A172 (cell line): ENCODE measurements at places on chromosomes 13 and 19. TPM values are rescaled to one million over a fixed set of nuclear protein-coding genes. Genes with fewer than 3 reads are reported as not detected.

- DNase-seq, result no peak
Measured at GRCh38 chr19:52898101-52898500, 666 bp upstream of the ZNF320 start.

DNA sequence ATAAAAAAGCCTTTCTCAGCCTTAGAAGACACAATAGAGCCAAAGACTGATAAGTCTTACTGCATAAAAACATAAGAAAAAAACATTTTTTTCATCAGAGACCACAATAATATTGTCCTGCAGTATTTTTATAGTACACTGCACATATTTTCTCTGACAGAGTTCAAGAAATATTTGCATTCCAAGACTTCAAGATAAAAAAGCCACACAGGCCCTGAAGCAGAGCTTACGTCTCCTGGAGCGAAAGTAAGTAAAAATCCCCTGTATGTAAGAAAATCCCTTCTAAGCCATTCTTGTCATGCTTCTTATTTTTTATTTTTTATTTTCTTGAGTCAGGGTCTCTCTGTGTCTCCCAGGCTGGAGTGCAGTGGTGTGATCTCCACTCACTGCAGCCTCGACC is 755.9 kb downstream of the LIG4 start:
- peak; percentile 32 for DNase-seq

The MEDAG gene
- total RNA-seq, result not detected in 2 replicates

The IGFL2 gene
- total RNA-seq, result not detected in 2 replicates

The KIR2DL1 gene
- total RNA-seq, result not detected in 2 replicates

GRCh38 chr13:77521194-77521593 is 14.3 kb upstream of the SCEL start:
- DNase-seq, result no peak

DNA sequence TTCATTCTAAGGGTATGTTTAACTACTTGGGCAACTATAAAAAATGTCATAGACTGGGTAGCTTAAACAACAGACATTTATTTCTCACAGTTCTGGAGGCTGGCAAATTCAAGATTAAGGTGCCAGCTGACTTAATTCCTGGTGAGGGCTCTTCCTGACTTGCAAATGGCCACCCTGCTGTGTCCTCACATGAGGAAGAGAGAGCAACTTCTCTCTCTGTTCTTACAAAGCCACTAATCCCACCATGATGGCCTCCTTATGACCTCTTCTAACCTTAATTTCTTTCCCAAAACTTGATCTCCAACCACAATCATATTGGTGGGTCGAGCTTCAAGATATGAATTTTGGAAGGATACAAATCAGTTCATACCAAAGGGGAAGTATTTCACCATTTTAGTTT is 399.0 kb downstream of the DCT start:
- DNase-seq, result no peak

The COL5A3 gene
- 0.02 and 0.22 TPM in 2 replicates for total RNA-seq

The TMPRSS9 gene
- not detected in 2 replicates for total RNA-seq

DNA sequence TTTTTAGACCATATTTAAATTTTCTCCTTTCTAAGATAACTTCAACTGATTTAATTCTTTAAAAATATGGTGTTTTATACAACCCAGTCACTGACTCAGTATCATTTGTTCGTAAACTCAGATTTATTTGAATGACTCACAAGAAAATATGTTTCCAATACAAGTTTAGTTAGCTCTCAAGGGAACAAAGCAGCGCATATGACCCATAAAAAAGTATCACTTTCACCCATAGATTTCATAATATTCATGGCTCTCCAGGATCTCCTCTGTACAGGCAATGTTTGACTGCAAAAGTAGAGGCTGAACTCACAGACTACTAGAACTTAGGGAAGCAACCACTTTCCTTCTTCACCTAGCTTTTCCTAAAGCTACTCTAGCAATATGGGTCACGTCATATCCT is 405.6 kb upstream of the PCDH9 start:
- DNase-seq, result no peak

- no peak for DNase-seq
Measured at GRCh38 chr19:45078390-45079062, 534 bp upstream of the GEMIN7 start.

The IZUMO2 gene
- not detected in 2 replicates for total RNA-seq

GRCh38 chr13:110199046-110199831 is 107.7 kb downstream of the COL4A1 start:
- no peak for DNase-seq

DNA sequence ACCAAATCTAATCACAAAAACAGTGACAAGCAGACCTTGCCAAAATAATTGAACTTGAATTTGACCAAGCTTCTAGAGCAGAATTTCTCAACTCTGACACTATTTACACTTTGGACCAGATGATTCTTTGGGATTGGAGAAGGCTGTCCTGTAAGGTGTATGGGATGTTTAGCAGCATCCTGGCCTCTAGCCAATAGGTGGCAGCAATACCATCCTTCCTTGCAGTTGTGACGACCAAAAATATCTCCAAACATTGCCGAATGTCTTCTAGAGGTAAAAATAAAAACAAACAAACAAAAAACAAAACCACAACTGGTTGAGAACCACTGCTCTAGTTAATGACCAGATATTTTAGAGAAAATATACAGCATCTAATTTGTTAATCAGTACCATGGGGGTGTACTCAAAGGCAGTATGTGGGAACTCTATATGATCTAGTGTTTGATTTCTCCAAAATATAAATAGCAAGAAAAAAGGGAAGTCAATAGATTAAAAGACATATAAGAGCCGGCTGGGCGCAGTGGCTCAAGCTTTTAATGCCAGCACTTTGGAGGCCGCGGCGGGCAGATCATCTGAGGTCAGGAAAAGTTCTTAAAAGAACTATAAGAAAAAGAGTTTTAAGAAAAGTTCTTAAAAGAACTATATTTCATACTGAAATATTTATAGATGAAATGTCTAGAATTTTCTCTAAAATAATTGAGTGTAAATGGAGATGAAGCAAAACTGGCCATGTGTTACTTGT is 60.9 kb upstream of the ZNF527 start:
- DNase-seq, result no peak

GRCh38 chr13:23243066-23243465 is 62.3 kb downstream of the SGCG start:
- DNase-seq, result no peak

DNA sequence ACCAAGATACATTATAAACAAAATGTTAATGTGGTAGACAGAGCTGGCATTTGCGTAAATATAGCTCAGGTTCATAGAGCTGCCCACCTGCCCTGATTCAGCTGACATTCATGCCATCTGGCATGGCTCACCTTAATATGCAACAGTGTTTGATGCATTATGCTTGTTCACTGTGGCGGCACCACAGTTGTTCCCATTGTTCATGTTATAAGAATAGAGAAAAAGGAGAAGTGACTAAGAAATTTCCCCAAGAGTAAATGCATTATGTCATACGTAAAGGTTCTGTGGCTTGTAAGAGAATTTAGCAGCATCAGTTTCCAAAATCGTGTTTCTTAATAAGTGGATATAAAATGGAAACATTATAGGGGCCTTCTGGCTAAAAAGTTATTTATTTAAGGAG is 4.5 kb downstream of the CCNA1 start:
- DNase-seq, result no peak

The VPS36 gene
- 29.5 and 45.3 TPM in 2 replicates for total RNA-seq

The NLRP11 gene
- total RNA-seq, result 2.5 and 4.9 TPM in 2 replicates

The PEAK3 gene
- 0.22 and 1.7 TPM in 2 replicates for total RNA-seq

DNA sequence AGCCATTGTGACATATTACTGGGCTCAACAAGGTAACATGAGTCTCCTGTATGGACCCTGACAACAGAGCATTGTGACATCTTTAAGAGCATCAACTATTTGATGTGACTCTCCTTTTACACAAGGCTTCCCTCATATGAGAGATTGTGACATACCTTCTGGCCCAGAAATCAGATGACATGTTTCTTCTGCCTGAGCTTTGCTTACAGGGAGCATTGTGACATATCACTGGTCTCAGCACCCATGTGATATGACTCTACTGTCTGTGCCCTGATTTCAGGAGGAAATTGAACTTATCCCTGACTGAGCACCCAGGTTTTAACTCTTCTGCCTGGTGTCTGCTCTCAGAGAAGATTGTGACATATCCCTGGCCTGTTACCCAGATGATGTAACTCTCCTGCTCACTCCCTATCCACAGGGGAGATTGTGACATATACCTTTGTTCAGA is 15.9 kb upstream of the ZNF681 start:
- no peak for DNase-seq
